ENCODE measurements at places on chromosomes 7 and 10. TPM values are rescaled to one million over a fixed set of nuclear protein-coding genes. Genes with fewer than 3 reads are reported as not detected.
A peak's percentile ranks its signal among the peaks of the same experiment; 100 is the strongest.

DNA sequence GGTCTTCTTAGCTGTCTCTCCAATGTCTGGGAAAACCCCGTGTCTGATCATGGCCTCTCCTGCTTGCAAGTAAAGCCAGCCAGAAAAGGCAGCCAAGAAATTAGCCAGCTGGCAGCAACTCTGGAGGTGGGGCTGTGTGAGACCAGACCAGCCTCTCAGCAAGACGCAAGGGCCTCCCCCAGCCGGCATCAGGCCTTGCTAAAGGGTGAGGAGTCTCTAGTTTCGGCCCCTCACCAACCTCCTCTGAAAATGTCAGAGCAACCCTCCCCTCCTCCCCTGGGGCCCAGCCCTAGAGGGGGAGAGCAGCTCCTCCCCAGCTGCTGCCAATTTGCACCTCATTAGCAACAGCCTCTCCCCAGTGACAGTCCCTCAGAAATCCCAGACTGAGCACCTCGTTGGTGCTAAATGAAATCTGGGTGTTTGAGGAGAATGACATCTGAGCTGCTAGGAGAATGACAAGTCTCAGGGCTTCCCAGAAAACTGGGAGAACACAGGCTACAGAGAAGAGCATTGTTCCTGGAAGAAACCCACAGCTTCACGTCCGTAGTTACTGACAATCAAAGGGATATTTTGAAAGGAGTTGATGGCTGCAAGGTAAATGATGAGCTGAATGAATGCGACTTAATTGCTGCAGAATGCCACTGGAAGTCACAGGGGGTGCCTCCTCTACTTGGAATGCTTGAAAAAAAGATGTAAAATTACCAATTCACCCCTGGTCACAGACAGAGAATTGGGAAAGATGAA, 25.9 kb downstream of the DGKI start:
- H3K4me3 ChIP-seq: peak overlapping the region; percentile 32
- H3K27ac ChIP-seq: peak overlapping the region; percentile 70
- peak; percentile 83 for DNase-seq
- no peaks in the 10 kb centered on the region for H3K27me3 ChIP-seq

DNA sequence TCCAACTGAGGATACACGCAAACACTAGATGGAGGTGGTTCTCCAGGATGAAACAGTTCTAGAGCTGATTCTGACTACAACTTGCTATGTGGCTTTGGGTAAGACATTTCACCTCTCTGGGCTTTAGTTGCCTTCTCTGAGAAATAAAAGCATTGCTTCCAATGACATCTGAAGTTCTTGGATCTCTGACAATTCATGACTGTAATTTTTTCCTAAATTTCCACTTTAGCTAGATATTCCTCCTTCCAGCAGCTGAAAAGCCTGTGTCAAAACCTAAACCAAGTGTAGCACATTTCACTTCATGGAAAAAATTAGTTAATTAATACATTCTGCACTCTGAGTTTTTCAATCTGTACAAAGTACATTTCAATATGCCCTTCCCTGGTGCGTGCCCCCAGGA, 50.0 kb upstream of the ANK3 start:
- no peak for DNase-seq

- H3K27me3 ChIP-seq: no peaks in the 10 kb centered on the region
- DNase-seq: peak; percentile 51
- no peaks in the 10 kb centered on the region for H3K36me3 ChIP-seq
- H3K4me1 ChIP-seq: peaks cover 23% of the 10 kb centered on the region
- peak overlapping the region; percentile 79 for H3K27ac ChIP-seq
These were observed 303.3 kb downstream of the SUGCT start for GRCh38 chr7:40437936-40438634.

Gene GBX1
- not detected for total RNA-seq
